RKO (cell line): ENCODE measurements at places on chromosomes 5 and 9.

- no peak for DNase-seq
Measured at GRCh38 chr9:16100537-16101091, 547.8 kb downstream of the CCDC171 start.

DNA sequence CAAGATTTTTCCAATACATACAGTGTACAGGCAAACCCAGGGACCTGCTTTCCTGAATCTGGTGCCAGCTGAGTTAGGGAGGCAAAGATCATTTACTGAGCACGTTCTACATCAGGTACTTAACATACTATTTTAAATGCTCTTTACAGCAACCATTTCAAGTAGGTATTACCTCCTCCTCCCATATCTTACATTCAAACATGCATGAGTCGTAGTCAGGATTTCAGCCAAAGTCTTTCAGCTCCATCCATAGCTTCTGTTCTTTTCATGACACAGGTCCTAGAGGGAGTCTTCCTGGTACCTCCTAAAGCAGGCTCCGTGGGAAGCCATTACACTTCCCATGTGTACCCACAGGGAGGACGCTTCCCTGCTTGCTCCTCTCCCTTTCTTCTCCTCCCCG is 11.7 kb downstream of the KCNV2 start:
- DNase-seq = no peak

GRCh38 chr5:137206030-137206715 is 293.0 kb downstream of the SPOCK1 start:
- no peak for DNase-seq

DNA sequence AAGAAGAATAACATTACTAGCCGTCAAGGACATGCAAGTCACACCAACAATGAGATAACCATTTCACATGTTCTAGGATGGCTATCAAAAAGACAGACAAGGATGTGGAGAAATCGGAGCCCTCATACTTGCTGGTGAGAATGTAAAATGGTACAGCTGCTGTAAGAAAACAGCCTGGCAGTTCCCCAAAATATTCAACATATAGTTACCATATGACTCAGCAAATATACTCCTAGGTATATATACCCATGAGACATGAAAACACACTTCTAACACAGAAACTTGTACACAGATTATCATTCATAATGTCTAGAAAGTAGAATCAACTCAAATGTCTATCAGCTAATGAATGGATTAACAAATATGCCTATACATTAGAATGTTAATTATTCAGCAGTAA is 105.4 kb upstream of the PCAT7 start:
- DNase-seq = no peak

DNA sequence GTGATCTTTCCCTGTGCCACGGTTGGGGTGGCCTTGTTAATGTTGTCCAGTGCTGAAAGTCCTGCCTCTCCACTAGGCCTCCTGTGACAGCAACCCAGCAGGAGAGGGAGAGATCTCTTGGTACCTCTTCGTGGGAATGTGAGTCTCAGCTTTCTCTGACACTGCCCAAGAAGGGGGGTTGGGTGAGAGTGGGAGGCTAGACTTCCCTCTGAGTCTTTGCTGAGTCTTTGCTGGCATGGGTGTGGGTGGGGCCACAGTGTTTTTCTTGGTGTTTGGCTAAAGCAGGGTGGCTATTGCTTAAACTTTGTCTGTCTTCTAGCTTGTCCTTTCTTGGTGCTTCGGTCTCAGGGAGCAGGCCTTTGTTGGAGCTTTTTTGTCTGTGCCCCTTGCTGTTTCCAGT is 145.6 kb downstream of the GNA14 start:
- no peak for DNase-seq

- DNase-seq = no peak
Measured at GRCh38 chr9:133368249-133368881, 7.5 kb downstream of the SURF4 start.

DNA sequence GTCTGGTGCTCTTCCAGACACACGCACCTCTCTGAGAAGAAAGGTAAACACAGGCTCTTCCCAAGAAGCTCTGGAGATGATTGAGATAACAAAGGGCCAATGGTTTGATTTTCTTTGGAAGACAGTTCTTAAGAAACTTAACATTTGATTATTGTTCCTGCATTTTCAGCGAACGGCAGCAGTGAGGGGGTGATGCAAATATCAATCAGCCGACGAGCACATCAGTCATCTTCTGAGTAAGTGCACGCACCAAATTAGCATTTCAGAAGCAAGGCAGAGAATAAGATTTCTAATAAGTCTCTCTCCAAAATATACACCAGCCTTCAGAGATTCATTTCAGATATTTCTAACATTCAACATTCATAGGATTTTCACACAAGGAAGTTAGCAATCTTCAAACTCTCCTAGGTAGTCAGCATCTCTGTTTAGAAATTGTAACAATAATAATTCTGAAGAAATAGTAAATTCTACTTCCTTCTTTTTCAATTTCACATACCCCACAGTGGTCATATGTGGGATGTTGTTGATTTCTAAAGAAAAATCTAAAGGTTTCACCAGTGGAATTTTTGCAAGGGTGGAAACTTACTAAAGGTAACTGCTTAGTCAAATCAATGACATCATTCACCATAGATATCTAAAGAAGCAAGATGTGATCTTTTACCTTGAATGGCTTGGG is 250.3 kb downstream of the SEC61B start:
- no peak for DNase-seq

GRCh38 chr9:88818495-88819201 is 172.6 kb upstream of the S1PR3 start:
- no peak for DNase-seq

- DNase-seq = no peak
Measured at GRCh38 chr5:125298746-125299379, 552.4 kb upstream of the ZNF608 start.

DNA sequence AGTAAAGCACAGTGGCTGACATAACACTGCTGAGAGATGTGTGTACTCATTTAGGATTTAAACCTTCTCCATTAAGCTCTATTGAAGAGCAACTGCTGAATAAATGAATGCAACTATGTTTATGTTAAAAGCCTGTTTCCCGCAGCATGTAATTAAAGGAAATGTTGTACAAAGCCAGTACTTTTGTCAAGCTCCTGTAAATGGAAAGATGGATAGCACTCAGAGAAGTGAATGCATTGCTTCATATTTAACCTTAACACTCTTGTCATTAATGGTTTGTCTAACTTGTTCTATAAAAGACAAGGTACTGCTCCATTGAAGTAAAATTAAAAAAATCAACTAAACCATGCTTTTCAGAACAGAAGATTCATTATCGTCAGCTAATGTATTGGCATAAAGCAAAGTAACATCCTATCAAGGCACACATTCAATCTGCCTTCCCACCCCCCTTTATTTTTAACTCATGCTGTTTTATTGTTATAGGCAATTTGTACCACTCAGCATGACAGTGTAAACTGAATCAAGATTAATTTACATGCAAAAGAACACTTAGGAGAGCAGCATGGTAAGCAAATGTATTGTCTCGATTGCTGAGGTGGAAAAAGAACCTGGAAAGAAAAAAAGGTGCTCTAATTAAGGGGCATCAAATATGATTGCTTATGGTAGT is 240.9 kb upstream of the TBCA start:
- no peak for DNase-seq

GRCh38 chr9:31582071-31582470 is 802.4 kb upstream of the ACO1 start:
- DNase-seq = no peak

GRCh38 chr9:30575218-30575617 is 1809.2 kb upstream of the ACO1 start:
- no peak for DNase-seq
